ENCODE measurements at places on chromosomes 6 and 20.
A peak's percentile ranks its signal among the peaks of the same experiment; 100 is the strongest.

DNA sequence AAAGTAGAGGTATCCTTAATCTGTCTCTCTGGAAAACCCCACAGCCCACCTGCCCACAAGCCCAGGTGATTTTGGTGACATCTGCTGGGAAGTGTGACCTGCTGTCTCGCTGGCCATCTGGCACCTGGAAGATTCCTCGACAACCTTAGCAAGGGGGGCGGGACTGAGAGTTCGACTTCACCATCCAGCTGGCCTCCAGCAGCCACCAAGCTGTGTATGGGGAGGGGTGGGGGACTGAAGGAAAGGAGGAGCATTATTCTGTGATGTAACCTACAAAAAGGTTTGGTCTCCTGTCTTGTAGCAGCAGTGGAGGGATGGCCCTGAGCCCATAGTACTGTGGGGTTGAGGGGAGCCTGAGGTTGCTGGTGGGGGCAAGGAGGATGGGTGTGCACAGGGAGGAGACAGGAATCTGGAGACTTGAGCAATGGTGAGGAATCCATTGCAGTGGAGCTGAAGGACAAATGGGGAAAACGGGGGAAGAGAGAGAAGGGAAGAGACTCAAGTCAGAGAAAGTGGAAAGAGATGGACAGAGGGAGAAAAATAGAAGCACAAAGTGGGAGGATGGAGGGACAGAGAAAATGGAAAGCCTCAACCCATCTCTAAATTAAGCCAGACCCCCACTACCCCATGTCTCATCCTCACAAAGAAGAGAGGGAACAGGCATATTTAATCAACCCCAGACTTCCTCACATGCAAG, 4.0 kb downstream of the LY6G6F start:
- no peak for DNase-seq

DNA sequence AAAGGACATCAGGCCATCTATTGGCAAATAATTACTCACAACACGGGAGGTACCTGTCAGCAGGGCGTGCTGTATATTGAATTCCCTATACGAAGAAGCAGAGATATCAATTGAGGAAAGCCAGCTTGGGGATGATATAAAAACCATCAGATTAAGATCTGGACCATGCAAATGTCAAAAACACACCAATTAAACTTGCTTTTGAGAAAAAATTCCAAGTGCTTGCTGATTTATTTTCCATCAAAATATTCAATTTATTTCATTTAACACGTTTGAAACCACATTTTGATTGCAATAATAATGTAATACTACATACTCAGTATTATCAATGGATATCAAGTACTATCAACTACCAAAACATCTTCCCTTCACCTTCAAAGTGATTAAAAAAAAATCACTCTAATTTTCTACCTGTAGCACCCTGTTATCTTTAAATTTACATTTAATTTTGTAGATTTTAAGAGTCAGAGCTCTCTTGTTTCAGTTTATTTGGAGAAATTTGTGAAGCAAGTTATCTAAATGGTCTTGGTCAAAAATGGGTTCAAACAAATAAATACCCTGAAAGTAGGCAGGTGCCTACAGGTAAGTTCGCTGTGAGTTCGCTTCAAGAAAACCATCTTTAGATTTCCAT, 6.8 kb upstream of the TBX18 start:
- no peak for DNase-seq

DNA sequence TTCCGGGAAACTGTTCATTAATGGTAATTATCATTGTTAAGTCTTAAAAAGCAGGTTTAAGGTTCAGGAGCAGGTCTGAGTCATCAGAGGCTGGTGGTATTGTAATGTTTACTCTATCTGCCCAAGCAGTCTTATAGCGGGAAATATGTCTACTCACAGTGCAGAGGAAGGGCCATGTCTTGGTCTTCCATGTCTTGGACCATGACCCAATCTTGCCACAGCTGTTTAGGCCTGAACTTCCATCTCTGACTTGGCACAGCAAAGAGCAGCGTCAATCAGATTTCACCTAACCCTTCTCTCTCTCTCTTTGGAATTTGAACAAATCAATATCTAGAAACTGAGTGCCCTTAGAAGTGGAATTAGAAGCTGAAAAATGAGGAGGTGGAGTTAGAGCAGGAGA, 25.8 kb downstream of the SLC2A12 start:
- DNase-seq: no peak

DNA sequence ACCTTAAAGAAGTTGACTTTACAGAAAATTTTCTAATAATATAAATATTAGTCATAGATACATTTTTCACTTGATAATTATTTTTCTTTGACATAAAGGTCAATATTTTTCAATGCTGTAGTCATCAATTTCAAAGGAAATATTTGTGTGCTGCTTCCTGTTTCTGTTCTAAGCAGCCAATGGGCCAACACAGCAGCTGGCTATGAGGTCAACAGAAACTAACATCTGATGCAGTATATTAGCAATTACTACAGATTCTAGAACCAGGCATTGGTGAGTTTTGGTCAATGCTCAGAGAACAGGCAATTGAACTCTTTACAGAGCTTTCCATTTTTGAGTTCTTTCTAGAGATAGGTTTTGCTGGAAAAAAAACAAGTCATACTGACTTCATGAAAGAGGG, 669.6 kb upstream of the NRSN1 start:
- no peak for DNase-seq

GRCh38 chr6:156189714-156190113, 587.5 kb upstream of the ARID1B start:
- DNase-seq: no peak

DNA sequence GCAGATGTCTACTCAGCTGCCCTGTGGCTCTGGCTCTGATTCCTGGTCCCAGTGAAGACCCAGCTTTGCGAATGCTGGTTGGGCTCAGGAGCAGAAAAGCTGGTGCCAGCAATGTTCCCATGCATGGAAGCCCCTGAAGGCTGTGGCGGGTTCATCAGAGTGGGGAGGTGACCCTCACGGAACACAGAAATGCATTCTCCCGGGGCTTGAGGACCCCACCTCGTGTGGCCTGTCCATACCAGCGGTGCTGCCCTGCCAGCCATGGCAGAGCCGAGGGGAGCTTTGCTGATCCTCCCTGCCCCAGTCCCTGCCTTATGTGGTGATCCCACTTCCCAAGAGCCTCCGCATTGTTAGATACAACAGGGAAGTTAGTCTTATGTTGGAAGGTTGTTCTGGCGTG, 157.7 kb upstream of the THBS2 start:
- no peak for DNase-seq

- DNase-seq: no peak
Observed at GRCh38 chr20:14295770-14296309, 41.6 kb downstream of the FLRT3 start.

- DNase-seq: no peak
Observed at GRCh38 chr20:7305976-7306375, 538.5 kb downstream of the BMP2 start.

- DNase-seq: no peak
Observed at GRCh38 chr6:159973951-159974350, 5.1 kb downstream of the IGF2R start.

- DNase-seq: no peak
Observed at GRCh38 chr6:62904687-62905086, 306.6 kb upstream of the FKBP1C start.

DNA sequence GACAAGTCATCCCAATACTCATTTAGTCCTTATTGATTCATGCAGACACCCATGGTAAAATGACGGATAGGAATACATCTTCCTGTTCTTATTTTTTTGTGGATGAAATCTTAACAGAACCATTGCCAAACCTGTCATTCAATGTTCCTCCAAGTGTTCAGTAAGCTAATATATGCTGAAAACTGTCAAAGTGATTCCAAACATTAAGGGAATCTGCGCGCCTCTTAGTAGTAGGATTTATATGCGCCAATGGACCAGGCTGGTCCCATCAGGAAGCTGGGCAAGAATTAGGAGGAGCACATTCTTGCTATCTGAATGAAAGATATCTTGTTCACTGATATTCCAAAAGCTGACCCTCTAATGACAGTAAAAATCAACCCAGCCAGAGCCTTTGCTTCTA, 168.9 kb upstream of the STMND1 start:
- DNase-seq: no peak

DNA sequence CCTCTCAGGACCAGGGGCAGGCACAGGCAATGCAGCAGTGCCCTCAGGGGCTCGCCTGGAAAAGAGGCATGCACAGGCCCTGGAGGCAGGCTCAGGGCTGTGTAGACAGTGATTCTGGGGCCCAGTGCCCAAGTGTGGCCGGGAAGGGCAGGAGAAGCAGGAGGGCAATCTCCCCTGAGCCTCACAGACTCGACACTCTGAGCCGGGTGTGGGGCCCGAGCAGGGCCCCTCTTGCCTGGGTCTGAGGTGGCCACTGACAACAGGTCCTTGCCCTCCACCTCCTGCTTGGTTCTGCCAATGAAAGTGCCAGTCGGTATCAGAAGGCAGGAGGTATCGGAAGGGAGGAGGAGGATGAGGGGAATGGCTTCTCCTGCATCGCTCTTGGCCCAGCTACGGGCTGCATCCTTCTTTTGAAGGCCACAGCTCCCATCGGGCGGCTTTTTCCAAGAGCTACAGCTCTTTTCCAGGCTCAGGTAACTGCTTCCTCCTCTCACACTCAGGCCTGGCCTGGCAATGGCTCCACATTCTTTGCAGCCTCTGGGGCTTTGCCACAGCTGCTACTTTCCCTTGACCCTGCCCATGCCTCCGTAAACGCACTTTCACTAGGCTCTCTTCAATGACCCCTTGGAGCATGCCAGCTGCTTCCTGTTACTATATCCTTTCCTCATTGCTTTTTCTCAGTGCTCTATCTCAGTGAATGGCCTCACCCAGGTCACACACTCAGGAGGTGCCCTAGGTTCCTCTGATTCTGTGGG, 24.5 kb downstream of the GABRR2 start:
- DNase-seq: no peak

DNA sequence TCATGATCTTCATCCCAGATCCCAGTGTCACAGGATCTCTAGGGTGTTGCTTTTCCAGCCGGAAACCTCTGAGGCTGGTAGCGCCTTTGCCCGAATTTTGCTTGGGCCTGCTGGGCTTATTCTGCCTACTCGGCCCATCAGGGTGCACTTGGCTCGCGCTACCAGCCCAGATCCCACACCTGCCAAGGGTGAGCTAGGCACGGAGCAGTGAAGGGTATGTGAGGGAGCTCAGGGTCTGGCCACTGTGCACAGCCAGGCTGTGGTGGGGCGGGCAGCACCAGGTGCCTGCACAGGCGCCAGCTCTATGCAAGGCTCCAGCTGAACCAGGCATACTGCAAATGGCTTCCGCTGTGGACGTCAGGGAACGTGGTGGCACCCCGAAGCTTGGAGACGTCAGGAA, 693.4 kb upstream of the FLRT3 start:
- DNase-seq: no peak

DNA sequence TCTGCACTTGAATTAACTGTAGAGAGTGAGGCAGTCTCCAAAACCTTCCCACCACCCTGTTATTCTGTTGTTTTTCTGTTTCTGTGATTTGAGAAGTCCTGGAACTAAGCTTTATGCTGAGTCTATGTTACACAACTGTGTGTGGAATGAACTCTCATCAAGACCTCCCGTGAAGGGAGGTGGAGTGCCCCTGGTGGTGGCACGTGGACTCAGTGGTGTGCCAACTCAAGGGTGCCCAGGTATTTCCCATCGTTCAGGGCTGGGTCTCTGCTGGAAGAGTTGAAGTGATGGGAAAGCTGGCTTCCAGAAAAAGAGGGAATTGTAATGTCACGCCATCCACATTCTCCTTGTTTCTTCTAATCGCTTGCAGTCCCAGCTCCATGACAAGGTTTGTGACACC, 374.2 kb downstream of the SMOC2 start:
- no peak for DNase-seq

DNA sequence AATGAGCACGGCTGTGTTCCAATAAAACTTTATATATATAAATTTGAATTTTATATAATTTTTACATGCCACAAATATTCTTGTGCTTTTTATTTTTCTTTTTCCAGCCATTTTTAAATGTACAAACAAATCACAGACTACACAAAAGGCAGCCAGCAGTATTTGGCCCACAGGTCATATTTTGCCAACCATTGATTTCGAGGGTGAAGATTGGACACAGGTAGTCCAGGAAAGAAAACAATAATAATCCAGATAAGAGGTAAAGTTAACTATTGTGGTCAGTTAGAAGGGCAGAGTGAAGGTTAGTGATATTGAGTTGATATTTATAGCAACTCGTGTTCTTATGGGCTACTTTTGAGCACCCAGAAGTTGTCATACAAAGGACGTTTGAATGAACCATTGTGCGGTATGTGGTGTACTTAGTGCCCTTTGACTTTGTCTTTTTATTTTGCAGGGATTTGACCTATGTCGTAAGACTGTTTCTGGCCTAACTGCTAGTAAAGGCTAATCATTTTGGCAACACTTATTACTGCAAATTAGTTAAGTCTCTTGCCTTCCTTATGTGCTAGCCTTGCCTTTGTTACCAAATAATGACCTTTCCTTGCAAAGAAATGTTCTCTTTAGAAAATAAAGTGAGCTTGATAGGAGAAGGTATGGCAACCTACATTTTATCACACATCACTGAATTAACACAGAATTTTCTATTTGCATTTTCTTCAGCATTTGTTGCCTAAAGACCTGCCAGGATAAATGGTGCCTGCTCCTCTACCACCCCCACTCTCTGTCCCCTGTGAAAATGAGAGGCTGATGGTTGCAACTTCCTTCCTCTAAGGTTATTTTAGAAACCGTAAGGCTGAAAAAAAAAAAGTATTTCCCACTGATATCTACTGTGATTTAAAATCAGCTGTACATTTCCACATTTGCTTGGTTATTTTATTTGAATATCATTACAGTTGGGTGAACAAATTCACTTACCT, 493.9 kb upstream of the SOX4 start:
- no peak for DNase-seq

DNA sequence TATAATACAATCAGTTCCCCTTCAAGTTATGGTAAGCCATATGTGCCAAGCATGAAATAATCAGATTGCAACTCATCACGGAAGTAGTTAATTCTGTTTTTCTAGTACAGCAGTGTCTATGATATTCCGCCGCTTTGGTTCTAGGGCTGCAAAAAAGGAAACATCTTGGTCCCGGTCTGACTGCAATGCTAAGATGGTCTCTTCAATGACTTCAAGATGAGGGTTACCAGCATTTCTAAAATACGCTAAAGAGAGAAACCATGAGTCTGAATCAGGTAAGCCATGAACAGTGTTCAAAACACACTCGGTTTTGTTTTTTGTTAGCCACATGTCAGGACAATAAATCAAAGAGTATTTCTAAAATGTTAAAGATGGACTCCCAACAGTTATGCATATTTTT, 3.2 kb upstream of the ANKRD60 start:
- DNase-seq: no peak

- DNase-seq: peak; percentile 84
Observed at GRCh38 chr20:16922834-16923233, 174.7 kb downstream of the OTOR start.

DNA sequence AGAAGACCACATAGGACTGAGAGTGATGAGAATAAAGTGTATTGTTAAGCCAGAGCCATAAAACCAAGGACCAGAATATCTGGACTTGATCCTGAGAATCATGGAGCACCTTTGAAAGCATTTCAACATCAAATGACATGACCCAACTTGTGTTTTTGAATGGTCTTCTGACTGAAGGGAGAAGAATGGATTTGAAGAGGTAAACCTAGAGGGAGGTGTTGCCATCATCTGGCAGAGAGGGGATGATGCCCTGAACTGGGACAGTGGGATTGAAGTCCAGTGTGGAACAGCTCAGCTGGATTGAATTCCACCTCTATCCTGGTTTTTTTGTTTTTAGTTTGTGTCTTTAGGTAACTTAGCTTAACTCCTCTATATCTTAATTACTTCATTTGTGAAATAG, 570.0 kb downstream of the TBC1D32 start:
- DNase-seq: no peak

GRCh38 chr6:149482545-149483333, 2.1 kb downstream of the ZC3H12D start:
- no peak for DNase-seq

GRCh38 chr6:122712093-122712447, 67.4 kb upstream of the FABP7 start:
- DNase-seq: no peak
